ENCODE measurements at places on chromosomes 11 and 22.

GRCh38 chr11:93099806-93100205, 98.0 kb downstream of the SLC36A4 start:
- H3K27ac ChIP-seq: no peak overlapping the region
- DNase-seq: no peak
- no peak overlapping the region for H3K4me3 ChIP-seq
- H3K4me1 ChIP-seq: no peaks in the 10 kb centered on the region
- no peaks in the 10 kb centered on the region for H3K27me3 ChIP-seq
- H3K36me3 ChIP-seq: no peaks in the 10 kb centered on the region

DNA sequence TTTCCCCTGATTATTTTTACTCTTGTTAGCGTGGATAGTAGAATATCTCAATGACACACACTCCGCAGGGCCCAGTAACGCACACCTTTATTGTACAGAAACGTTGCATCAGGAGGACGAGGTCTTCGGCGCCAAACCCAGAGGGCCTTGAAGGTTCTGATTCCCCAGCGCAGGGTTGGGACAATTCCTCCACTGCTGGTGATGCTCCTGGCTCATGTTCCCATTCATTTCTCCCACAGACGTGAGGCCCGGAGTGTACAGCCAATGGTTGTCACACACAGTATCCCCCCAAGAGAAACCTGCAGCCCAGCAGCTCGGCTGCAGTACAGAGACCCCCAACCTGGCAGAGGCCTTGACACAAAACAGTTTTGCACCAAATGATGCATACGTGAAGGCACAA, 6.1 kb upstream of the ANO1 start:
- peaks cover 22% of the 10 kb centered on the region for H3K4me1 ChIP-seq
- H3K4me3 ChIP-seq: no peak overlapping the region
- H3K36me3 ChIP-seq: no peaks in the 10 kb centered on the region
- peaks cover 75% of the 10 kb centered on the region for H3K27me3 ChIP-seq
- no peak overlapping the region for H3K27ac ChIP-seq

- no peaks in the 10 kb centered on the region for H3K27me3 ChIP-seq
- no peak overlapping the region for H3K4me3 ChIP-seq
- no peaks in the 10 kb centered on the region for H3K36me3 ChIP-seq
- H3K27ac ChIP-seq: no peak overlapping the region
- DNase-seq: no peak
These were observed 388.6 kb downstream of the TBC1D22A start for GRCh38 chr22:47151064-47151463.

DNA sequence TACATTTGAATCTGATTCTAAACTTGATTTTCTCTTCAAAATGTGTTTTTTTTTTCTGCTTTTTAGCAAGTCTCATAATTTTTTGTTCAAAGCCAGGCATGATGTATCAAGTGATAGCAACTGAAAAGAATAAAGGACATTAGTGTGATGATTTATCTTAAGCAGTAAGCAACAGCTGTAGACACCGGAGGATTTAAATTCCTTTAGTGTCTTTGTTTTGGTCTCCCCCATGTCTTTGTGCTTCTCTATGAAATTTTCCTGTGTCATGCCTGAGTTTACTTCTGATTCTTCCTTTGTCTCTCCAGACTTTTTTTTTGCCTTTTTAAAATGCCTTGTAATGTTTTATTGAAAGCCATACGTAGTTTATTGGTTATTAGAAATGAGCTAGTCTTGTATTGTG, 934.2 kb upstream of the RAG2 start:
- H3K4me3 ChIP-seq: no peak overlapping the region
- no peaks in the 10 kb centered on the region for H3K36me3 ChIP-seq
- no peak for DNase-seq
- H3K27me3 ChIP-seq: no peaks in the 10 kb centered on the region

GRCh38 chr11:70487756-70488155, 89.4 kb downstream of the CTTN start:
- peaks cover 10% of the 10 kb centered on the region for H3K4me1 ChIP-seq
- DNase-seq: no peak
- H3K4me3 ChIP-seq: no peak overlapping the region
- H3K36me3 ChIP-seq: no peaks in the 10 kb centered on the region

GRCh38 chr22:32660292-32660691, 141.2 kb upstream of the TIMP3 start:
- peak; percentile 78 for DNase-seq
- no peak overlapping the region for H3K27ac ChIP-seq
- peaks cover 9% of the 10 kb centered on the region for H3K4me1 ChIP-seq
- no peaks in the 10 kb centered on the region for H3K36me3 ChIP-seq

- H3K4me1 ChIP-seq: peaks cover 9% of the 10 kb centered on the region
- no peak overlapping the region for H3K4me3 ChIP-seq
- H3K27me3 ChIP-seq: peaks cover 22% of the 10 kb centered on the region
- DNase-seq: peak; percentile 84
- no peaks in the 10 kb centered on the region for H3K36me3 ChIP-seq
These were observed 48.5 kb upstream of the PRDM11 start for GRCh38 chr11:45097721-45098493.

DNA sequence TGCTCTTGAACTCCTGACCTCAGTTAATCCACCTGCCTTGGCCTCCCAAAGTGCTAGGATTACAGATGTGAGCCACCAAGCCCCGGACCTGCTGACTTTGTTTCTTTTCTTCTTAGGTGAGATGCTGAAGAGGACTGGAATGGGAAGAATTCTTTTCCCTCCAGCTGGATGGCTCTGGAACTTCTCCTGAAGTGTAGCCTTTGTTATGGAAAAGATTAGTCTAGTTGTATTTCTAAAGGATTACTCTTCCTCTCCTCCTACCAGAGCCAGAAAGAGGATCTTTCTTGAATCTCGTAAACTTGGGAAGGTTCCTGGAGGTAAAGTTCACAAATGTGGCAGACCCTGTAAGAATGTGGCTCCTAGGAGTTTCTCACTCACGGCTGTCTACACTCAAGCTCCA, 95.4 kb upstream of the LARGE1 start:
- no peak overlapping the region for H3K27ac ChIP-seq
- H3K4me1 ChIP-seq: no peaks in the 10 kb centered on the region
- DNase-seq: no peak

DNA sequence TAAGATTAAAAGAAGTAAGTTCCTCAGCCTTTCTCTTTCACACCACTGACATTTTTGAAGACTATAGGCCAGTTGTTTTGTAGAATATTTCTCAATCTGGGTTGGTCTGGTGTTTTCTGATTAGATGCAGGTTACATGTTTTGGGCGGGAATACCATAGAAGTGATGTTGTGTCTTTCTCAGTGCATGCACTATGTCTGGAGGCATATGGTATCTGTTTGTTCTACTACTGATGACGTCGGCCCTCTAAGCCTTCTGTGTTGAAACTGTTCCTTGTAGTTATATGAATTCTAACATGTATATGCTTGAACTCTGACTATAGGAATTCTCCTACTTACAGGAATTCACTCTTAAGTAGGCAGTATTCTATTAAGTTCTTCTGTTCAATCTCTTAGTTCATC, 21.6 kb downstream of the ZFTA start:
- H3K4me1 ChIP-seq: no peaks in the 10 kb centered on the region
- no peak overlapping the region for H3K4me3 ChIP-seq
- no peak overlapping the region for H3K27ac ChIP-seq
- no peak for DNase-seq
- no peaks in the 10 kb centered on the region for H3K27me3 ChIP-seq

- H3K27me3 ChIP-seq: no peaks in the 10 kb centered on the region
- DNase-seq: no peak
- H3K36me3 ChIP-seq: no peaks in the 10 kb centered on the region
- H3K4me1 ChIP-seq: peaks cover 59% of the 10 kb centered on the region
These were observed 8.9 kb downstream of the ABTB2 start for GRCh38 chr11:34348919-34349318.

GRCh38 chr11:120336641-120337354, 585 bp downstream of the ARHGEF12 start:
- H3K27me3 ChIP-seq: peaks cover 2% of the 10 kb centered on the region
- H3K36me3 ChIP-seq: no peaks in the 10 kb centered on the region
- H3K4me1 ChIP-seq: peaks cover 7% of the 10 kb centered on the region
- peak; percentile 73 for DNase-seq
- peak overlapping the region; percentile 97 for H3K27ac ChIP-seq

DNA sequence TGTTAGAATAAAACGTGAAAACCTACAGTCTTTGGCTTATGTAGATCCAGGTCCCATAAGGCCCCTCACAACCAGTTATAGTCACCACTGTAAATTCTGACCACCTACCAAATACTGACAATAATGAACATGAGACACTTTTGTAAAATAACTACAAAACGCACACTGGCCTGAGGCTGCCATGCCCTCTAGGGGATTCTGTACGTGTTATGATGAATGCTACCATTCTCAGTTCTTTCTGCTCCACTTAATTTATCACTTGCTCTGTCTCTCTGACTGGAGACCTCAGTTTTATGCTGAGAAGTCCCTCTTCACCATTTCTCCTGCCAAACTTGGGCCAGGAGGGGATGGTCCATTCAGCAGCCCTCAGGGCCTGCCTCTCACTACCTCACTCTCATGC, 18.7 kb upstream of the TMPRSS5 start:
- DNase-seq: no peak
- H3K4me1 ChIP-seq: no peaks in the 10 kb centered on the region
- peaks cover 3% of the 10 kb centered on the region for H3K36me3 ChIP-seq
- no peak overlapping the region for H3K27ac ChIP-seq
- no peak overlapping the region for H3K4me3 ChIP-seq
- H3K27me3 ChIP-seq: no peaks in the 10 kb centered on the region

GRCh38 chr22:28935713-28936112, 52.3 kb downstream of the ZNRF3 start:
- H3K27ac ChIP-seq: no peak overlapping the region
- no peaks in the 10 kb centered on the region for H3K36me3 ChIP-seq
- no peak overlapping the region for H3K4me3 ChIP-seq
- H3K27me3 ChIP-seq: no peaks in the 10 kb centered on the region
- peaks cover 7% of the 10 kb centered on the region for H3K4me1 ChIP-seq

DNA sequence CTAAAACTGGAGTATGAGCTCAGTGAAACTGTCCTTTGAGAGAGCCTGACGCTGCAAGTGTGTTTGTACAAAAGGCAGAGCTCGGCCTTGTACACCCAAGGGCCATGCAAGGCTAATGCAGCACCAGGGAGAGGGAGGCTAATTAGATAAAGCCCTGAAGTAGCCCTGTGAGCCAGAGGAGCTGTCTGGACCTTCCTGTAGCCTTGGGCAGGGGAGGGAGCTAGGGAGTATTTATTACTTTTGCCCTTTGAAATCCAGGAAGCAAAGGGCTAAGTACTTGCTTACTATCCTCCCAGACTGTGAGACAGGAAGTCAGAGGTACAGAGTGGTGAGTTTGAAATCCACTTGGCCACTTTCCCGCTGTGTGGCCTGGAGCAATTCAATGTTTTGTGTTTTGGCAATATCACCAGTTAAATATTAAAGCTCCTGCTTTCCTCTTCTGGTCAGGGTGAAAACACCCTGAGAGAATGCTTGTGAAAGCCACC, 10.2 kb upstream of the LDHA start:
- H3K4me3 ChIP-seq: no peak overlapping the region
- no peaks in the 10 kb centered on the region for H3K27me3 ChIP-seq
- H3K27ac ChIP-seq: peak overlapping the region; percentile 91
- DNase-seq: peak; percentile 75
- peaks cover 23% of the 10 kb centered on the region for H3K4me1 ChIP-seq

- H3K36me3 ChIP-seq: no peaks in the 10 kb centered on the region
- H3K27ac ChIP-seq: peak overlapping the region; percentile 20
- peaks cover 36% of the 10 kb centered on the region for H3K27me3 ChIP-seq
These were observed 55.3 kb downstream of the NFAM1 start for GRCh38 chr22:42376711-42377554.

- H3K4me3 ChIP-seq: no peak overlapping the region
- H3K27ac ChIP-seq: no peak overlapping the region
- no peaks in the 10 kb centered on the region for H3K4me1 ChIP-seq
- H3K36me3 ChIP-seq: no peaks in the 10 kb centered on the region
These were observed 28.8 kb upstream of the CHORDC1 start for GRCh38 chr11:90251599-90251998.

DNA sequence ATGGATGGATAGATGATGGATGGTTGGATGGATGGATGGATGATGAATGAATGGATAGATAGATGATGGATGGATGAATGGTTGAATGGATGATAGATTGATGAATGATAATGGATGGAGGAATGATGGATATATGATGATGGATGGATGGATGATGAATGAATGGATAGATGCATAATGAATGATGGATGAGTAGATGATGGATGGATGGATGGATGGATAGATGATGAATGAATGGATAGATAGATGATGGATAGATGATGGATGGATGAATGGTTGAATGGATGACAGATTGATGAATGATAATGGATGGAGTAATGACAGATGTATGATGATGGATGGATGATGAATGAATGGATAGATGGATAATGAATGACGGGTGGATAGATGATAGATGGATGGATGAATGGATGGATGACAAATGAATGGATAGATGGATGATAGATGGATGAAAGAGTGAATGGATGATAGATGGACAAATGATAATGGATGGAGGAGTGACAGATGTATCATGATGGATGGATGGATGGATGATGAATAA, 1466.5 kb downstream of the BRD1 start:
- H3K36me3 ChIP-seq: no peaks in the 10 kb centered on the region
- no peak overlapping the region for H3K27ac ChIP-seq

DNA sequence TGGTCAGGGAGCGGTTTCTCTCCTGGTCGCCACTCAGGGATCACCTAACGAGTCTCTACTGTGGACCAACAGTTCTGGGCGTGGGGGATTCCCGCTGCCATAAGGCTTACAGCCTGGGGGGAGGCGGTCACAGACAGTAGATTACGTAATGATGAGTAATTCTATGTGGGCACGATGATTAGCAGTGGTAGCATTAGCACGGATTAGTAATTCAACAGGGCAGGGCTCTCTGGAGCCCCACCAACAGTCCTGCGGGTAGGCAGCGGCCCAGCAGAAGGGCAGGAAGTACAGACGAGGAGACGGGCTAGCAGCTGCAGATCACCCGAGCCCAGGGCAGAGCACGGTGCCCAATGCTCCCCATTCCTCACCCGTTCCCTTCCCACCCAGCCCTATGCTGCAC, 3.6 kb downstream of the SHISAL1 start:
- peak; percentile 43 for DNase-seq
- peaks cover 18% of the 10 kb centered on the region for H3K4me1 ChIP-seq
- H3K27ac ChIP-seq: no peak overlapping the region

DNA sequence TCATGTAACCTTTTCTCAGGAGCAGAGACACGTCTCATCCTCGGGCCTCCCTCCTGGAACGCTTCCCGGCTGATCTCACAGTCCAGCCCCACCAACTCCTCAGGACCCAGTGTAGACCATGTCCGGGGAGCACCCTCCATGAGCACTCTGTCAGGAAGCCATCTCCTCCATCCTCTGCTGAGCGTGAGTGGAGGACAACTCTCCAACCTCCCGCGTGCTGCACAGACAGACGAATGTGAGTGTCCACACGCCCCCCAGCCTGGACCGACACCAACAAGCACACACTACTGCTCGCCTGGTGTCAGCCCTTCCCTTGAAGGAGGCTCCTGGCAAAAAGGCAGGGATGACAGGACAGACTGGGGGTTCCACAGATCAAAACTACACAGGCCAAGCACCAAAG, 86.6 kb downstream of the SHANK2 start:
- no peaks in the 10 kb centered on the region for H3K36me3 ChIP-seq
- no peaks in the 10 kb centered on the region for H3K27me3 ChIP-seq
- no peaks in the 10 kb centered on the region for H3K4me1 ChIP-seq
- H3K27ac ChIP-seq: no peak overlapping the region
- H3K4me3 ChIP-seq: no peak overlapping the region

GRCh38 chr11:125164422-125165110, at the start of gene PKNOX2:
PKNOX2 (plus strand) TSS chr11:125164751; CDS start chr11:125351306, 186,555 bp downstream.
- H3K36me3 ChIP-seq: peaks cover 2% of the 10 kb centered on the region
- peaks cover 41% of the 10 kb centered on the region for H3K4me1 ChIP-seq
- H3K27me3 ChIP-seq: peaks cover 20% of the 10 kb centered on the region

Data from muscle of leg (tissue), 16 donors.